Stimulated activated CD8-positive, alpha-beta memory T cell treated with anti-CD3 and anti-CD28 coated beads, Interleukin-4, amount 100 ng/mL, for 1 hour (primary cell): ENCODE measurements at places on chromosomes 3 and 15.
A peak's percentile ranks its signal among the peaks of the same experiment; 100 is the strongest.

DNA sequence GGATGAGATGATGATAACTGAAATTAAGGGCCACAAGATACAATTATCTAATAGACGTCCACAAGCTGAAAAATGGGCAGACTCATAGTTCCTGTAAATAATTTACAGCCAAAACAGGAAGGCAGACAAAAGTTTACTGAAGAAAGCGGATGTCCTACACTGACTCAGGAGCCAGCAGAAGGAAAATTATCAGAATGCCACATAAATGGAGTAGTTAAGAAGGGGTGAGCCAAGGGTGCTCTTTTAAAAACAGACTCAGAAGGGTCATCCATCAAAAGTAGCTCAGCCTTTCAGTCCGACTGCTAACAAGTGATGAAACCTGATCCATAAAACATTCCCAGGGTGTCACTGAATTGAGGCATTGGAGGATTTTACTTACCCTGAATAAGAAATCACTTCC, 39.8 kb downstream of the TUSC7 start:
- no peak for DNase-seq

DNA sequence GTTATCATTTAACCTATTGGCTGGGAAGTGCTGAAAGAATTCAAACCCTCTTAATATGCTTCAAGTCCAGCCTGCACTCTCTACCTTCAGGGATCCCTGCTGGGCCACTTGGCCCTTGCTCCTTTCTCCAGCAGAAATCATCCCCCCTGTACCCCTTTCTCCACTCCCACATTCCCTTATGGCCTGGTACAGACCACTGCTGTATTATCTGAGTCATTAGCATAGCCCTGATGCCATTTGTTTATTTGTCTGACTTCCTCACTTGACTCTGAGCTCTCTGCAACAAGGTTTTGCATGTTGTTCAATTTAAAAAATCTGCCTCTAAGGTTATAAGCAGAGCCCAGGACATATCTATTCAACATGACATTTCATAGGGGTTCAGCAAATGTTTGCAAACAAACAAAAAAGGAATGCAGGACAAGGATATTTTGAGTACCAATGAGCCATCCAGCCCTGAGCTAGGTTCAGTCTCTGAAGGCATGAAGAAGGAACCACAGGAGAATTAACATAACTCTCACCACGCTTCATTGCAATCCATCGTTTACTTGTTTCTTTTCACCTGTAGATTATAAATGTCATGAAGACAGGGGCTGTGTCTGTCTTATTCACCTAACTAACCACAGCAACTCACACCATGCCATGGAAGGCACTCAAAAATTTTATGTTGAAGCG, 26.6 kb upstream of the HES1 start:
- no peak for DNase-seq

DNA sequence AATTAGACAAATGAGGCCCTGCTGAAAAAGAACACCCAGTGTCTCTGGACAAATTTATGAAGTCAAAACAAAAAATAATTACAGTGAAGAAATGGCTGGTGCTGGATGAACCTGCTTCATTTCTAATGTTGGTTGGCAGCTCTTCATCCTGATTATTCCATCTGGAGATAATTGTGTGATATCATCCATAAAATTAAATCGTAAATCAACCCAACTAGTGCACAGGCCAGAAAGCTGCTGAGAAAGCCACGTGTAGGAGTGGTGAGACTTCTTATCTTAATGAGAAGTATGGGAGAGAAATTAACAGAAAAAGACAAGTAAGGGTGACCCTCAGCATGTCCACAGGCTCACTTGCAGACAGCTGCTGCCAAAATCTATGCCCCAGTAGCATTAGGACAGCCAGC, 465.2 kb upstream of the TGFBR2 start:
- DNase-seq, result no peak

DNA sequence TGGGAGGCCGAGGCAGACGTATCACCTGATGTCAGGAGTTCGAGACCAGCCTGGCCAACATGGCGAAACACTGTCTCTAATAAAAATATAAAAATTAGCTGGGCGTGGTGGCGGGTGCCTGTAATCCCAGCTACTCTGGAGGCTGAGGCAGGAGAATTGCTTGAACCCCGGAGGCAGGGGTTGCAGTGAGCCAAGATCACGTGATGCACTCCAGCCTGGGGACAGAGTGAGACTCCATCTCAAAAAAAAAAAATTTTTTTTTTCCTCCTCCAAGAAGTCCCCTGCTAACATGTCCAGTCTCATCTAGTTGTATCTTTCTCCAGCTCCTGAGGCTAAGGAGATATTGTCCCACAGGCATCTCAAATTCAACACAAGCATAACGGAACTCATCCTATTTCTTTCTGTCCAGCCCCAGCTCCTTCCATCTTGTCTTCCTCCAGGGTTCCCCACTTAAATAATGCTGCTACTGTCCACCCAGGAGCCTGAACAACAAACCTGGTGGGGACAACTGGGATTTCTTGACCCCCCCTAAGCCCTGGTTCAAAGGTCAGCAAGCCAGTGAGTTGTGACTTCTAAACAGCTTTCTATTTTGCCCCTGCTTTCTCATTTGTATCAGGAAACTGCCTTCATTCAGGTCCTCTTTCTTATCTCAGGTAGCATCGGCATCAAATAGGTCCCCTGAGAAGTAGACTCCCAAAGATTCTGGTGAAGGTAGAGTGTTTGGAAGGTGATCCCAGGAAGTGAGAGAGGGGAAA, 4.1 kb upstream of the MEF2A start:
- DNase-seq, result no peak

GRCh38 chr3:155412904-155413303, 119.4 kb upstream of the STRIT1 start:
- no peak for DNase-seq

GRCh38 chr15:81819924-81820635, 225.7 kb downstream of the MEX3B start:
- no peak for DNase-seq

DNA sequence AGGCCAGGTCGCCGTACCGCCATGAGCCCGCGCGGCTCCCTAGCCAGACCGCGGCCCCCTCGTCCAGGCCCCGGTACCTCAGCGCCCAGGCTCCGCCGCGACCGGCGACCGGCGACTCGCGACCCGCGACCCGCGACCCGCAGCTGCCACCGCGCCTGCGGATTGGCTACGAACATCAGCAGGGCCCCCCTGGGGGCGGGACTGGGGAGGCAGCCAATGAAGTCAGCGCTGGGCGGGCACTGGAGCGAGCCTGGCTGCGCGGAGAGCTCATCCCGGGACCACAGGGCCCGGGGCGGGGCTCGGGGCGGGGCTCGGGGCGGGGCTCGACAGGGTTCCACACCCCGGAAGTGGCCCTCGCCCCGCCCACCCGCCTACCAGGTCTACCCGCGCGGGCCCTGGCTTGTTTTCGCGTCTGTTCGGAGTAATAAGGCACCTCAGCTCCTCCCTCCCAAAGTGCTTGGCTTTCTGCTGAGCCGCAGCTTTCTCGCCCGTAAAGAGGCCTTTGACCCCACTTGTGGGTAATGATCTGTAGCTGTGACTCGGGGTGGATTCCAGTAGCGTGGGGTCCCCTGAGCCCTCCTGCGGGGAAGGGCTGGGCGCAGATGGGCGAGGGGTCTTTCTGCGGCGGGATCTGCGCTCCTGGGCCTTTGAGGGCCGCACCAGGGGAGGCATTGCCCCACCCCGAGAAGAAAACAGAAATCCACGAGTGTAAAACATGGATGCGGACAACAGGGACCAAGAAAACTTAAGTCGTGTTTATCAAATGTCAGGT, at the start of gene LYSMD4:
Gene LYSMD4, minus strand, starts transcription at position 170 of the 772 bp plus-strand sequence. CDS start 1,438 bp downstream, outside the sequence.
- DNase-seq, result peak; percentile 99

DNA sequence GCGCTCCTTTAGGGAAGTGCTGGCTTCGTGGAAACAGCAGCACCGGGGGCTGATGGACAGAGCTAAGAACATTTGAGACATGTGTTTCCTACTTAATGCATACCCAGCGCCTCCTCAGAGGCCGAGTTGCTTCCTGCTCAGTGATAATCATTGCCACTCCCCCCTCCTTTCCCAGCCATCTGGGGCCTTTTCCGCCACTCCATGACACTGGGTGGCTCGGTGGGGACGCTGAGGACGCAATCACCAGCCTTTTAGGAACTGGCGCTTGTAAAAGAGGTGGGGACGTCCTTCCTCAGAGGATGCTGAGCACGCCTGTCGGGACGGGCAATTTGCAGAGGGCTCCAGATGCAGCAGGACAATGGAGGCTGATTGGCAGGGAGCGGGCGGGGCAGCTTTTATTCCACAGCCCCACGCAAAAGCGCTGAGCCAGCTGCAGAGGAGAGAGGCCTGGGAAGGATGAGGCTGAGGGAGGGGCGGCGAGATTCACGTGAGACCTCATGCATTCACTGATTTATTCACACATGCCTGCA, 22.2 kb upstream of the IQSEC1 start:
- no peak for DNase-seq

DNA sequence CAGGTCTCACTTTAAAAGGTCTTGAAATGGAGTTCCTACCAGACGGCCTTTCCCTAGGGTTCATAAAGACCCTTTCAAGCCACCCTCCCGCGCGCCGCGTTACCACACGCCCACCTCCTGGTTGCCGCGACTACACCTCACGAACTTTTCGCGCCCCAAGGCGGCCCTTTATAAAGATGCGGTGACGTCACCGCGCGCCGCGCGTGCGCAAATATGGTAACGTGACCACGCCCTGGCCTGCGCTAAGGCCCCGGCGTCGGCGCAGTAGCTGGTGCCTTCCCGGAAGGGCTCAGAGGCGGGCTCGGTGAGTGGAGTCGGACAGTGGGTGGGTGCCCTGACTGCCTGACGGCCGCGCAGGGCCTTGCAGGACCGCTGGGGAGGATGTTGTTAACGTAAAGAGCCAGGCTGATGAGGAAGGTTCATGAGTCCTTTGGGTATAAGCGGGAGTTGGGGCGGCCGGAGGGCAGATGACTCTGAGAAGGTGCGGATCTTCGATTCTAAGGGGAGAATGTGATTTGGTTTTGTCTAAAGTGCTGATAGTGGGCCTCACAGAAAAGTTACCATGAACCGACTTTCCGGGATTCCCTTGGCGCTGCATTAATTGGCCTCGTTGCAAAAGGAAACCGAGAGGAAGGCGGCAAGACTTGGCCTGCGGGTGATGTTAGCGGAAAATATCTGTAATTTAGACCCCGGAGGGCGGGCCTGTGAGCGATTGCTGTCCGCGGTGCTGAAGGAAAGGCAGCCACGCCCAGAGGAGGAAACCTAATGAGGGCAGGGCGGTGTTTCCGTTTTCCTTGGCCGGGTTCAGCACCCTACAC, 54.4 kb downstream of the FEZF2 start:
- peak; percentile 15 for DNase-seq

- DNase-seq, result no peak
Measured at GRCh38 chr3:16512435-16513140, 911 bp downstream of the RFTN1 start.

GRCh38 chr15:63870487-63871209, 36.9 kb upstream of the HERC1 start:
- DNase-seq, result no peak
